Activated naive CD8-positive, alpha-beta T cell treated with anti-CD3 and anti-CD28 coated beads, Interleukin-2, amount 50 U/mL, for 16 hours (primary cell): ENCODE measurements at places on chromosomes 5 and 9.

GRCh38 chr5:160978944-160979343 is 126.9 kb upstream of the ATP10B start:
- no peak for DNase-seq

DNA sequence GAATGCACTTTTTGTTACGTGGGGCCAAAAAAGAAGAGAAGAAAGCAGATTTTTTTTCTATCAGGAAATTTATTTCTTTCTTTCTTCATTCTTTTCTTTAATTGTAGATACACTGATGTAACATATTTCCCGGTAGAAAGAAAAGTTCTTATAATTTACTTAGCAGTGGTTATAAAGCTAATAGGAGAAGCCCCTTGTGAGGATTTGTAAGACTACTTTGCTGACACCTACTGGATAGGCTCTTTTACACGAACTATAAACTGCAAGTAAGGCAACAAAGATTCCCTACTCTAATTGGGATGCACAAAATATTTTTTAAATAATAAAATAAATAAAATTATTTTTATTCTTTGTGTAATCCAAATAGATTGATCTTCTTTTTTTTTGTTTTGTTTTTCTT is 284.4 kb downstream of the DNAH5 start:
- no peak for DNase-seq

GRCh38 chr5:75363111-75363510 is 26.1 kb downstream of the HMGCR start:
- no peak for DNase-seq

- DNase-seq: no peak
These were observed 1536.2 kb upstream of the CDH9 start for GRCh38 chr5:28574606-28575005.

GRCh38 chr5:175542966-175543235 is 64.5 kb downstream of the SFXN1 start:
- DNase-seq: no peak

DNA sequence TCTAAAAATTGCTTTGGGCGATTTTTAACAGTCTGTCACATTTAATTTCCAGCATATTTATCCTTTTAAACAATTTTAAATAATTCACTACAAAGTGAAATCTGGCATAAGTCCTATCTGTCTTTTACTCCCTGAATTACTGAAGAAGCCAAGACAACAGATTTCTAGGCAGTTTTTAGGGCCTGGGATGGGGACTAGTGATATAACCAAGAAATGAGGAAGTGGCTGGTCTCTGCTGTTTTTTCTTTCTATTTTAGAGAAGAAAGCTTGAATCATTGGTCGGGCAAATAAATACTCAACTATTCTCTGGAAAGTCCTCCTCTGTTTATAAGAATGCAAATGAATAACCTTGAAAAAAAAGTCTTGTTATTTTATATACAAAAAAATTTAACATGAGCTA is 79.7 kb upstream of the SSBP2 start:
- DNase-seq: no peak

- no peak for DNase-seq
These were observed 16.2 kb downstream of the GDNF start for GRCh38 chr5:37823433-37824152.

- DNase-seq: no peak
These were observed 115.1 kb upstream of the TSLP start for GRCh38 chr5:110956280-110956912.

DNA sequence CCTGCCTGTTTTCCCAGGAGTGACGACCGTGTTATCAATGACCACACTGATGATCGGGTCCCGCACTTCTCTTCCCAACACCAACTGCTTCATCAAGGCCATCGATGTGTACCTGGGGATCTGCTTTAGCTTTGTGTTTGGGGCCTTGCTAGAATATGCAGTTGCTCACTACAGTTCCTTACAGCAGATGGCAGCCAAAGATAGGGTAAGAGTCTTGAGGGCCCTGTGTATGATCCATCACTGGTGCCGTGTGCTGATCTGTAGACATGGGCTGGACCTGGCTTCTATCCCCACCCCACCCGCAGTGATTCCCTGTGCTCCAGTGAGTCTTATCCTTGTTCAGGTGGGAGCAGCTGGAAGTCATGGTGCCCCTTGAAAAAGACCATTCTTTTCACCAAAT is 26.0 kb downstream of the GABRP start:
- no peak for DNase-seq

DNA sequence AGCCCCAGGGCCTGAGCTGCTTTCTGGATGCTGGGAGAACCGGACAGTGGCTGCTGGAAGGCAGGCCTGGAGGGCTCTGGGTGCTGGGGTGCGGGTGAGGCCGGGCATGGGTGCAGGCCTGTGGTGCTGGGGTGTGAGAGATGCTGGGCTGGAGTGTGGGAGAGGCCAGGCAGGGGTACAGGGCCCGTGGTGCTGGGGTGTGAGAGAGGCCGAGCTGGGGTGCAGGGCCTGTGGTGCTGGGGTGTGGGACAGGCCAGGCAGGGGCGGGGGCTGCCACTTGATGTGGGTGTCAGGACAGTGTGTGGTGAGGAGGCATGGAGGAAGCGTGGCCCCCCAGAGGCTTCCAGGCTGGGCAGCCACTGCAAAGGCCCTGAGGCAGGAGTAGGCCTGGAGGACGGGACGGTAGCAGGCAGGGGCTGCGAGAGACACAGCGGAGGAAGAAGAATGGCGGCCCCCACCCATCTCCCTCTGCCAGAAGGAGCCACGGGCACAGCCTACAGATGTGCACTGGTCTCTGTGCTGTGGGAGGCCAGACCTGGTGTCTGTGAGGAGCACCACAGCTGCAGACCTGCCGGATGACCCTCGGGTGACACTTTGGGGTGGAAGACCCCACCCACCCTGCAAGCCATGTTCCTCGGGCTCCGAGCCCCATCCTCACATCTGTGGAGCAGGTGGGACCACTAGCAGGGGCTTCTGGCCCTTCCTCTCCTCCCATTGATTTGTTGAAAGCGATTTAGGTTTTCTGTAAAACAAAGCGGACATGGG is 9.3 kb downstream of the NKD2 start:
- DNase-seq: no peak

DNA sequence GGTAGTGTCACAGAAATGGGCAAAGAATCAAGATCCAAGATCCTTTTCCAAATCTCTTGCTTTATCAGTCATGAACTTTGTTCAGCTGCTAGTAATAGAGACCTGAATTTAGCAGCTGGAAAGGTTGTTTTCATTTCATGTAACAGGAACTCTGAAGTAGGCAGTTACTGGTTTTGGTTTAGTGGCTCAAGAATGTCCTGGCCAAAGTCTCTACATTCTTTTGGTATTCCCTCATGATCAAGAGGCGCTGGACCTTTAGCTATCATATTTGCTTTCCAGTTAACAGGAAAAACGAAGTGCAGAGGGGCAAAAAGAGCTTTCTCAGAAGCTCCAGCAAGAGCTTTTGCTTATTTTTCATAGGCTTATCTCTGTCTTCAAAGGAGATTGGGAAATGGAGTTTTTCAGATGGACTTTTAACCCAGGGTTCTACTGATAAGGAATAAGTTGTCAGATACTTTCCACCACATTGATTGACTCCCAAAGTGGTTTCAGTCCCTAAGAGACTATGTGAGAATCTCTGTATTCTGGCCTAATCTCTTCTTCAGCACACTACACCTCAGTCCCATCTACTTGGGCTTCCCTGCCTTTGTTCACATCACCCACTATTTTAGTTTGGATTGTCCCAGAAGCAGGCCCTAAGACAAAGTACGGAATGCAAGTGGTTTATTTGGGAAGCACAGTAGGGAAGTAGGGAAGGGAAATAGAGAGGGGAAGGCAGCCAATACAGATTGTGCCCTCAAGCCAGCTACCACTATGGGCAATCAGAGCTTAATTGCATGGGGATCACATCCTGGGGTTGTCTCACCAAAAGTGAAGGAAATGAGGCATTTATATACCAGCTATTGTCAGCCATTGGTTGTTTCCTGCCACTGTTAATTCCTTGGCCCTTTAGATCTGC is 359.3 kb downstream of the LRRC70 start:
- DNase-seq: no peak

DNA sequence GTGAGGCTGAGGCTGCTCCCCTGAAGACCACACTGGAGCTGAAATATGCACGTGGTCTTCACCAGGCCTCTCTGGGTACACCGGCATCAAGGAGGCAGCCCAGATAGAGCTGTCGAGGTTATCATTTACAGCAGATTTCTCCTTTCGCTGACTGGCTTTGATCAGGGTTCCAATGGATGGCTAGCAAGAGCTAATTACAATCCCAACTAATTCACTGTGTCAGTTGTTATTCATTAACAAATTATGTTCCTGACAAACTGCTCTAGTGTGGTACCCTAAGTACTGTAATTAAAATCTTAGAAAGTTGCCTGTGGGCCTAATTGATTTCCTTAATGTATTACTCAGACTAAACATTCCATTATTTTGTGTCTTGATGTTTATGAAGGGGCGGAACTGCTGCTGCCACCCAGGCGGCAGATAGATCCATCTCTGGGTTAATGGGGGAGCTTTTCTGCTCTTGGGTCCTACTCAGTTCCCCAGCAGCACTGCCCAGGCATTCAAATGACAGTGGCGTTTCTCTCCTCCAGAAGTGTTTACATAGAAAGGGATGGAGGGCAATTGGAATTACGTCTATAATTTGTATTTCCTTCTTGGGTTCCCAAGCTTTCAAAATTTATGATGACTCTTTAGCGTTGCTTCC is 71.7 kb upstream of the RAD23B start:
- no peak for DNase-seq

GRCh38 chr9:84941792-84942191 is 272.3 kb downstream of the NTRK2 start:
- DNase-seq: no peak

- DNase-seq: no peak
These were observed 270.2 kb upstream of the BRINP1 start for GRCh38 chr9:119639287-119639955.

DNA sequence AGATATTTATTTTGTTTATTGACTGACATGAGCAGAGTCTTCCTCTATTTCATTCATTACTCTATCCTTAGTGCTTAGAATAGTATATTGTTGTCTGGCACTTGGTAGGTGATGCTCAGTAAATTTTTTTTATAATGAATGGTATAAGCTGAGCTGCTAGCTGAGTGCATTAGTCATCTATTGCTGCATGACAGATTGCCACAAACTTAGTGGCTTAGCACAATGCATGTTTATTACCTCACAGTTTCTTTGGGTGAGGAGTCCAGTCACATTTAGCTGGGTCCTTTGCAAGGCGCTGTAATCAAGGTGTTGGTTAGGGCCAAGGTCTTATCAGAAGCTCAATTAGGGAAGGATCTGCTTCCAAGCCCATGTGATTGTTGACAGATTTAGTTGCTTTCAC is 23.1 kb downstream of the SMAD5 start:
- DNase-seq: no peak

GRCh38 chr5:114857941-114858551 is 311.7 kb downstream of the TRIM36 start:
- DNase-seq: no peak

- DNase-seq: no peak
These were observed 82.1 kb downstream of the SLIT3 start for GRCh38 chr5:169218861-169219260.

DNA sequence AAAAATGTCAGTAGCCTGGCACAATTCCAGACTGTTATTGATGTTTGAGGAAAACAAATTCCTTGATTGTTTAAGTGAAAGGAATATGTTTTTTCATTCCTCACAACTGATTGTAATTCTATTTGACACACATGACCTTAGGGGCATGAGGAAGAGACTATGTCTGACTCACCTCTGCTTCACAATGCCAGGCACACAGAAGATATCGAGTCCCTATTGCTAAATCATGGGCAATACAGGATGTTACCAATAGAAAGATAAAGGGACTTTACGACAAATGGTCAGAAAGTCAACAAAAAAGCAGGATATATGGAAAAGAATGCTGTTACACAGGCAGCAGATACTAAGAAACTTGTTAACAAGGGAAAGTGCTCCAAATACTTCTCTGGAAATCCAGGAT is 1903.5 kb downstream of the EFNA5 start:
- no peak for DNase-seq

DNA sequence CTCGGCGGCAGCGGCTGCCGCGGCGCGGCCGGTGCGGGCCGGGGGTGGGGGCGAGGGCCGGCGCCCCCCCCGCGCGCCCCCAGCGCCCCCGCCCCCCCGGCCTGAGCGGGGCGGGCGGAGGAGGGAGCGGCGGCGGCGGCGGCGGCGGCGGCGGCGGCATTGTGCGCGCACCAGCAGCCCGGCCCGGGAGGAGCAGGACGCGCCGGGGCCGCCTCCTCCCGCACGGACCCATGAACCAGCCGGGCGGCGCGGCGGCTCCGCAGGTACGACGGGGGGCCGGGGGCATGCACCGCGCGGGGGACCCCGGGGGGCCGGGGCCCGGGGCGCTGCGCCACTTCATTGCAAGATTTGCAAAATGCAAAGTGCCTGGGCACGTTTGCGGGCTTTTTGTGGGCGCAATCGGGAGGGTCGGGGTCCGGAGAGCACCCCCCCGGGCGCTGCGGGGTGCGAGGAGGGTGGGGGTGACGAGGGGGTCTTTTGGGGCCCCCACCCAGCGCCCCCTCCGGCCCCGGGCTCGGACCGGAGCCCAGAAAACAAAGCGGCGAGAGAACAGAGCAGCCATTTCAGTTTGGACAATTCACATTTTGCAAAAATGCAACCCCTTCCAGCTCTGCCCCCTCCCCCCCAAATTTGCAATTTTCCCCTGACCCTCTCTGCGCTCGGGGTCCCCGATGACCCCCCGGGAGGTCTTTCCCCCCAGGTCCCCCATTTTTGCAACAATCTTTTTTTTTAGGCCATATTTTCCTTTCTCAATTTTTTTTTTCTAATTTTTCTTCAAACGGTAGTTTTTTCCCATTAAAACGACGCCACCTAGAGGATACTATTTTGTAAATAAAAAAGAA is at the start of gene ZNF618:
TSS of gene ZNF618 (plus strand) at position 159 of the 842 bp plus-strand sequence. CDS start at position 231, 72 bp downstream.
- no peak for DNase-seq

DNA sequence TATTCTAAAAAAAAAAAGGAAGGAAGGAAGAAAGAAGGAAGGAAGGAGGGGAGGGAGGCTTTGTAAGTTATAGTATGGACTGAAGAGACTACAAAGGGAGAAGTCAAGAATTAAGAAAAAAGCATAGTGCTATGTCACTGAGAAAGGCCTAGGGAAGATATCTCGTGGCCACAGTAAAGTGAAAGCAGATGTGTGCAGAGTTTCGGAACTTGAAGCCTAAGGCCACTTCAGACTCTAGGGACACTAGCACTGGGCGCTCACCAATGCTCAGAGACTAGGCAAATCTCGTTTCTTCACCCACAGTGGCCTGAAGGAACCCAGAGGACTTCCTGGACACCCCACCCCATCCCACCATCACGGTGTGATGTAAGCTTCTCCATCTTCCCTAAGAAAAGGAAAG is 181.4 kb upstream of the TRPM3 start:
- DNase-seq: no peak

DNA sequence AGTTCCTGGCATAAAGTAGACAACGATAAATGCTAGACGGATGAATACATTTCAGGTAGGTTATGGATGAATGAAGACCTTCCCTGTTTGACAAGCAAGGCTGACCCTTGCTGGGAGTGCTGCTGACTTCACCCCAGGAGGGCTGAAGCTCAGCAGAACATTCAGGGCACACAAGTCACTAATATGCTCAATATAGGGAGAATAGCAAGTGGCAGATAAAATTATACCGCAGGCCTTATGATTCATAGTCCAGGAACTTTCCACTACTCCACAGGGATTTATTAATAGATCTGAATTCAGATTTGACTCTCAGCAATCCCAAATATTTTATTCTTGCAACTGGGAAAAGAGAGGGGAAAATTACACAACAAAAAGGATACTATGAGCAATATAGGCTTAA is 38.2 kb upstream of the GRAMD2B start:
- no peak for DNase-seq

GRCh38 chr5:87081511-87082372 is 185.9 kb upstream of the RASA1 start:
- DNase-seq: no peak

- DNase-seq: no peak
These were observed 14.0 kb downstream of the ACTBL2 start for GRCh38 chr5:57468481-57469163.

- DNase-seq: no peak
These were observed 2.7 kb downstream of the PCDHGC5 start for GRCh38 chr5:141491323-141492167.
